ENCODE measurements at places on chromosomes 16 and 17.
A peak's percentile ranks its signal among the peaks of the same experiment; 100 is the strongest.

DNA sequence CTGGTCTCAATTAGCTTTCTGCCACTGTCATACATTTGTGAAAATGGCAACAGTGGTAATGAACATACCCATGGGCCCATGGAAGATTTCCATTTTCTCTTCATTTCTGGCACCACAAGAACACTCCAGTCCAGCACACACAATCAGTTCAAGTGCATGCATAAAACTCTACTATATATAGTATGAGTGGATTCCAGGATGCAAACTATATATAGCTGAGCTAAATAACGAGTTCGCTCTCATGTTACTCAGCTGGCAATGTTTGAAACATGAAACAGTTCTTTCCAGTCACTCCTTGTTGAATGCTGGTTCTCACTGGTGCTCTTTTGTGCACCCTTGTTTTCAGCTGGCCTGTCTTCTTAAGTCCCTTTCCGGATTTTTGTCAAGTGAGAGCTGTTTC is 75.2 kb upstream of the DHX40 start:
- no peak for DNase-seq

- DNase-seq: no peak
These were observed 9.8 kb upstream of the MED11 start for GRCh38 chr17:4721203-4722135.

DNA sequence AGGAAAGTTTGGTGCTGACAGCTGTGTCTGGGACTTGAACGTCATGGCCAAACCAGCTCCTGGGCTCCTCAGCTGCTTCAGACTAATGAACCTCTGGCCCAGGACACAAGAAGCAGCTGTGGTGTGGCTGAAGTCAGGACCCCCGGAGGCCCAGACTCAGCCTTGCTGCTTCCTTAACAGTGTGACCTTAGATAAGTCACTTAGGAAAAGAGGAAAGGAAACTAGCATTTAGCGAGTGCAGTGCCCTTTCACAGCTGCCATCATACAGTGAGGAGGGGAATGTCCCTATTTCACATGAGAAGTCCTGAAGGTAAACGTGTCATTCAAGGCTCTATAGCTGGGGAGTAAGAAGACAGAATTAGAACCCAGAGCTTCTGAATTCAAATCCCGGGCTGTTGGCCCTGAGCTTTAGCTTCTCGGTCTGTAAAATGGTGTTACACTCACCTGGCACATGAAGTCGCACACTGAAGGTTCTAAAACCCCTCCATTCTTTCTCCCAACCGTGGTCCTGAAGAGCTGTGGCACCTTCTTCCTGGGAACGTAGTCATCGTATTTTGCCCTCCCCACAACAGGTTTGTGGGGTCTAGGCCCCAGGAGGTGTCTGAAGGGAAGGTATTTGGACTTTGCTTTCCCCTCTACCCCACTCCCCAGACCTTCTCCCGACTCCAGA is 910 bp upstream of the RAMP2 start:
- no peak for DNase-seq

GRCh38 chr16:30445149-30445407 is 596 bp downstream of the SEPHS2 start:
- DNase-seq: no peak

DNA sequence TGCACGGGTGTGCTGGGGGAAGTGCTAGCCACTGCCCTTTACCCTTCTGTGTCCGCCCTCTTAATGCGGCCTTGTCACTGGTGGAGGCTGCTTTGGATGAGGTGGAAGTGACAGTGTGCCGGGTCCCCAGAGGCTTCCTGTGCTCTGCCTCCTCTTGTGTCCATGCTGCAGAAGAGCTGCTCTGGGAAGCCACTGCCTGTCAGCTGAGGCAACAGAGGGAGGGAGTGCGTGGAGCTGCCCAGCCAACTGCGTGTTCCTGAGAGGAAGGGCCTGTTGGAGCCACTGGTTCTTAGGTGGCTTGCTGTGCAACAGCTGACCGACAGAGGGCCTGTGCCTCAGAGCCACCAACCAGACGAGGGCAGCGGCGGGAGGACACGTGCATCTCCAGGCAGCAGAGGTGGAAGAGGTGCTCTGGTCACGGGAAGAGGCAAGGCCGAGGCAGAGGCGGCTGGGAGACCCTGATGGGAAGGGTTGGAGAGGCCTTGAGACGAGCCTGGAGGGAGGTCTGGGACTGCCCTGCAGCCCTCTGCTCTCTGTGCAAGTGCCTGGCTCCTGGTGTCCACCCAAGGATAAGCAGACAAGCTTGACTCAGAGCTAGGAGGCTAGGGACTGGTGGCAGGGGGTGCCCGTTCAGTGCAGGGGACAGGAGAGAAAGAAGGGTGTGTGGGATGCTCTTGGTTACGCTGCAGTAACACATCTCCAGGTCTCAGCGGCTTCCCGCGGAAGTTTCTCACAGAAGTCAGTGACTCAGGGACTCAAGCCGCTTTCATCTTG is 25.4 kb downstream of the B9D1 start:
- no peak for DNase-seq

DNA sequence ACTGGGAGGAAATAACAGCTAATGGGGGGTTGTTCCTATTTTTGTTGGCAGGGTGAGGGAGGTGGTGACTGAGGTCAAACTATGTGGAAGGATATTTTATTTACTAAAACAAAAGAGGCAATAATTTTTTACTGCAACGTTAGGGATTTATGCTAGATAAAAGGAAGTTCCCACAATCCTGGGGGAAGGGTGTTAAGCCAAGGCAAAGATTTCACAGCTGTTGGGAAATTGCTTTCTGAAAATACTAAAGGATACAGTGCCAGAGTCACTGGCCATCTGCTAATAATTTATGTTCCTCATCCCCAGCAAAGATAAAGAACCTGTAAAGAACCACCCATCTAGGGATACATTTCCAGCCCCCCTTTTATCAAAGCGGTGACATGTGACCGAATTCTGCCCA is 756.0 kb upstream of the RBFOX1 start:
- no peak for DNase-seq

DNA sequence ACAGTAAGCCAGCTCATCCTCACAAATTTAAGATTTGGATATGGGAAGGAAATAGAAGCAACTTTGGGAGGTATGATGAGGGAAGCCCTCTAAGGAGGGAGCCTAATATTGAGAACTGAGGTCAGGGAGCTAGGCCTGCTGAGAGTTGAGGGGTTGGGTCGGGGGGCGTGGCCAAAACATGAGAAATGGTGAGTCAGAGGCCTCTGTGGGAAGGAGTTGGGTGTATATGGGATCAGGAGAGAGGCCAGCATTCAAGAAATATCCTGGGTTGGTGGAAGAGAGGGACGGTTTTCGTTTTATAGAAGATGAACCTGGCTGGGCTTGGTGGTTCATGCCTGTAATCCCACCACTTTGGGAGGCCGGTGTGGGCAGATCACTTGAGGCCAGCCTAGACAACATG is 48.4 kb downstream of the CLEC16A start:
- DNase-seq: no peak

DNA sequence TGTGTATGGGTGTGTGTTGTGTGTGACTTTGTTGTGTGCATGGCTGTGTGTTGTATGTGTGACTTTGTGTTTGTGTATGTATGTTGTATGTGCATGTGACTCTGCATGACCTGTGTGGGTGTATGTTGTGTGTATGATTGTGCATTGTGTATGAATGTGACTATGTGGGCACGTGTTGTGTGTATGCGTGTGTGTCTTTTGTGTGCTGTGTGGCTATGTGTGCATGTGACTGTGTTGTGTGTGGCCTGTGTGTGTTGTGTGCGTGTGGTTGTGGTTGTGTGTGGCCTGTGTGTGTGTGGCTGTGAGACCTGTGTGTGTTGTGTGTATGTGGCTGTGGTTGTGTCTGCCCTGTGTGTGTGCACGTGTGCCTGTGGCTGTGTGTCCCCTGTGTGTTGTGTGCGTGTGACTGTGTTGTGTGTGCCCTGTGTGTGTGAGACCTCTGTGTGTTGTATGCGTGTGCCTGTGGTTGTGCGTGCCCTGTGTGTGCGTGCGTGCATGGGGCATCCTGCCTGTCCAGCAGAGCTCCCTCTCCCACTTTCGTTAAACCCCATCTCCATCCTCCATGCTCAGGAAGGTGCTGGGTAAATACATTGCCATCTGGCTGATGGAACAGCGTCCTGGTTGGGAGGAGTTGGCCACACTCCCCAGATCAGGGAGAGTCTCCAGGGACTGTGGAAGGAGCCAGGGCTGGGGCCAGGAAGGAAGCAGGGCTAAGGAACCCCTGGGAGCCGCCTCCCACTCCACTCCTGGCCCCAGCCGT is 90.1 kb upstream of the GSE1 start:
- no peak for DNase-seq

DNA sequence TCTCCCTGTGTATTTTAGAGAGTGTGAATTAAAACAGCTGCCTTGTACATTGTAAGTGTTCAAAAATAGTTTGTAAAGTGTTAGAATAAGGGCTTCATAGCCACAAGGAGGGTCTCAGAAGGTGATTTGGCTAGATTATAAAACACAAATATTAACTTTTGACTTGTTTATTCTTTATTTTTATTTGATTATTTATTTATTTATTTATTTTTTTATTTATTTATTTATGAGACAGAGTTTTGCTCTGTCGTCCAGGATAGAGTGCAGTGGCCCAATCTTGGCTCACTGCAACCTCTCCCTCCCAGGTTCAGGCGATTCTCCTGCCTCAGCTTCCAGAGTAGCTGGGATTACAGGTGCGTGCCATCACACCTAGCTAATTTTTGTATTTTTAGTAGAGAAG is 111.5 kb upstream of the RBFOX1 start:
- no peak for DNase-seq

- no peak for DNase-seq
These were observed 49.9 kb upstream of the SREBF1 start for GRCh38 chr17:17886726-17887125.

- peak; percentile 17 for DNase-seq
These were observed 87.2 kb upstream of the TOX3 start for GRCh38 chr16:52634104-52634503.

DNA sequence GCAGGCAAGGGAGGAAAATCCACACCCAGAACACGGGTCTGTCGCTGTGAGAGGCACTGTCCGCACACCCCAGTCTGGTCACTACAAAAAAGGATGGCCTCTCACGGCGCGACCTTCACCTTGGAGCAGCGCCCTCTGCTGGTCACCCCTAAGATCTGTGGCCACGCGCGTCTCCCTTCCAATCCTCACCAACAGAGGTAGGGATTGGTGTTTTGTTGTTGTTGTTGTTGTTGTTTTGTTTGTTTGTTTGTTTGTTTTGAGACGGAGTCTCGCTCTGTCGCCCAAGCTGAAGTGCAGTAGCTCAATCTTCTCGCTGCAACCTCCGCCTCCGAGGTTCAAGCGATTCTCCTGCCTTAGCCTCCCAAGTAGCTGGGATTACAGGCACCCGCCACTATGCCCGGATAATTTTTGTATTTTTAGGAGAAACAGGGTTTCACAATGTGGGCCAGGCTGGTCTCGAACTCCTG is 15.0 kb upstream of the C17orf58 start:
- no peak for DNase-seq

DNA sequence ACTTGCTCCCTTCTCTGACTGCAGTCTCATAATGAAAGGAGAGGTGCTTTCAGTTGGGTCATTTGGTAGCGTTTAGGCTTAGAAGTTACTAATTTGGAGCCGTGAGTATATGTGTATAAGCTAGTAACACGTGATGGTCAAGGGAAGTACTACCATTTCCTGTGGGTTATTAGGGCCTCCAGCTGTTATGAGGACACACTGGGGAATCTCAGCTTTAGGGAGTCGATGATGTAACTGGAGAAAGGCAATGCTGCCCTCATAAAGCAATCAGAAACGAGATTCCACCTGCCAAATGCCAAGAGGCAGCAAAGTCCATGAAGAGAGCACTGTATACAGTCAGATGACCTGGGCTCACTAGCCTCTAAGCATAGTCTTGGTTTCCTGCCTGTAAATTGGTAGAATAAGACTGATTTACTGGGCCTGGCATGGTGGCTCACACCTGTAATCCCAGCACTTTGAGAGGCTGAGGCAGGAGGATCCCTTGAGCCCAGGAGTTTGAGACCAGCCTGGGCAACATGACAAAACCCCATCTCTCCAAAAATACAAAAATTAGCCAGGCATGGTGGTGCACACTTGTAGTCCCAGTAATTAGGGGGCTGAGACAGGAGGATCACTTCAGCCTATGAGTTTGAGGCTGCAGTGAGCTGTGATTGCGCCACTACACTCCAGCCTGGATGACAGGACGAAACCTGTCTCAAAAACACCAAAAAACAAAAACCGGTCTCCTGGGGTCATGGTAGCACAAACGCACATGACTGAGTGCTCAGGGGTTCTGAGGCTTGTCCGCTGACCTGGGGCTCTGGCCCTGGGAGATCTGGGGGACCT is 53.0 kb downstream of the SF3B3 start:
- no peak for DNase-seq

- DNase-seq: no peak
These were observed 238.1 kb downstream of the ZNF423 start for GRCh38 chr16:49617710-49618330.

DNA sequence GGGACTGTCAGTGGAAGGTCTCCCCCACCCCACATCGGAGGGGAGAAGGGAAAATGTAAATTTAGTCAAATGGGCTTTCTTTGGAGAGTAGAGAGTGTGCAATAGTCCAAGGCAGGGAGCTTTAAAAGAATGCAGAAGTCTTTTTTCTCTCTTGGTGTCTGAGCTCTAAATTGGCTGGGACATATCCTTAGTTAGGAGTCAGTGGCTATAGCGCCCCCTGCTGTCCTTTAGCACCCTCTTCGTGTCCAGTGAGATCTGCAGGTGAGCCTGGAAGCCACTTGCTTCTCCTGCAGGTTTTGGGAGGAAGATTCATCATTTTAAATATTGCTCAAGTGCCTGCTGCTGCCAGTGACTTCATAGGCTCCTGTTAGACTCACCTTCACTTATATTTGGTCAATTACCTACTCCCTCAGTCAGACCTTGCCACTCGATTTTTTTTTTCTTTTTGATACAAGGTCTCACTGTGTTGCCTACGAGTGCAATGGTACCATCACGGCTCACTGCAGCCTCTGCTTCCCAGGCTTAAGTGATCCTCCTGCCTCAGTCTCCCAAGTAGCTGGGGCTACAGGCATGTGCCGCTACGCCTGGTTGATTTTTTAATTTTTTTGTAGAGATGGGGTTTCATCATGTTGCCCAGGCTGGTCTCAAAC is 174.8 kb downstream of the PRKCB start:
- DNase-seq: peak; percentile 20

- DNase-seq: no peak
These were observed 13.2 kb upstream of the MAP2K6 start for GRCh38 chr17:69401251-69401650.

GRCh38 chr17:20774472-20775135 is 195.1 kb downstream of the CDRT15L2 start:
- no peak for DNase-seq

DNA sequence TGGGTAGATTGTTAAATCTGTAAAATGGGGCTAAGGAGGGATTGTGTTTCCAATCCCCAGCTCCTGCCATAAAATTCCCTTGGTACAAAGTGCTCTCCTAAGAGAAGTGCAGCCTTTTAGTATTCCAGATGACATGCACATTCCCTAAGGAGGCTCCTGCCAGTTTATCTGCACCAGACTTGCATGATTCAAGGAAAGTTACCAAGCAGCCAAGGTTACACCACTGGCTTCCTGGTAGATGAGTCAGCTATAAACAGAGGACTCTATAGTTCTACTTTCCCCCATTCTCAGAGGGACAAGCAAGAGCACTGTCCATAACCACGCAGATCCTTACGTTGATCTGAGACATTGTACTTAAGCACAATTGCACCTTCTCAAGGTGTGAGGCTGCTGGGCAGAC is 1.9 kb downstream of the CALB2 start:
- DNase-seq: no peak

Measured in forelimb muscle (tissue), 1 donor.